ENCODE measurements at places on chromosomes 1 and 21.

DNA sequence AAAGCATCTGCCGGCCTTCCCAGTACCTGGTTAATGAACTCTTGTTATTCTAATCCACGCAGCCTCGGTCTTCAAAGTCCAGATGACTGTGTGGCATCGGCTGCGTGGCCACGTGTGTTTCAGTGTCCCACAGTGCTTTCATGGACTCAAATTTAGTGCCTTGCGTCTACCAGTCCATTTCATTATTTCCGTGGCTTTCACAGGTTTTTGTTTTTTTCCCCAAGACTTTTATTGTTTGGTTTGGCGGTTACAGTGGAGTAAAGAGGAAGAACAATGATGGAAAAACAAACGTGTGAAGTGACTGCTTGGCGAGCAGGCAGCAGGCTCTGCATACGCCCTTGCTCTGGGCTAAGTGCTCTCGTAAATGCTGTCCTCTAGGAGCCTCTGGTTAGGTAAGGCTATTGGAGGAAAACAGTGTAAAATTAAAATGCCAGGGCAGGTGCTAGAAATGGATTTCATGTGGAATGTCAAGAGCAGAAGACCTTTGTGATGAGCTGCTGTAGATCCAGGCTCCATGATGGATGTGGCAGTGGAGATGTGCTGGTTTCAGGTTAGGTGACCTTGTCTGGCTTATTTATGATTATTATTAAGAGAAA is 536.3 kb downstream of the KIF26B start:
- DNase-seq = no peak

DNA sequence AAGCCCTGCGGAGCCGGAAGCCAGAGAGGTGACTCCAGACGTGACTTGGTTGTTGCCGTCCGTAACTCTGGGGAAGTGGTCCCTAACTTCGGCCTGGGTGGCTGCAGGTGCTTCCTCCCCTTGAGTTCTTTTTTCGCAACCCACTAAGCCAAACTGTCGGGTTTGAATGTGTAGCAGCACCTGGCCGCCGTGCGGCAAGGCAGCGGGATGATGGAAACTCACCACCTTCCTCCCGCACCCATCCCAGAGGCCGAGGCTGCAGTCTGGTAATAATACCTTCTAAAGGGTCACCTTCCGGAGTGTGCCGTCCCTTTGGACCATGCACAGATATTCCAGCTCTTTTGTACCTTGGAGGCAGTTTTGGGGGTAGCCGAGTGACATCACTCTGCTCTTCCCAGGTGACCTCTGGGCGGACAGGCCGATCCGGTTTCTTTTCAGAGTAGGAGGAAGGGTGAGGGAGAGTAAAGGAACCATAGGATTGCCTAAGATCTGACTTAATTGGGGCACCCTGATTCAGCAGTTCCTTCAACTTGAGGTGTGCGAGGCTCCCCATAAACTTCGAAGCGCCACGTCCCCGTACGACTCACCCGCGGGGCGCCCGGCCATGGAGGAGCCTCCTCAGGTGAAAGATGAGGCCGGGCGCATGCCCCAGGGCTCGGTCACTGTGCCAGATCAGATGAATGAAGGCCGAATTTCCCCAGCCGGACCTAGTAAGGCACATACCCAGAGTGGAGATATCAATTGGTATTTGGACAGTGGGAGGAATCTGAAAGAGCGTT is 1.0 kb downstream of the KCNK1 start:
- DNase-seq = no peak

GRCh38 chr21:37837381-37837780 is 78.9 kb downstream of the KCNJ6 start:
- no peak for DNase-seq

GRCh38 chr1:119373465-119373864 is 4.9 kb downstream of the HAO2 start:
- DNase-seq = no peak

DNA sequence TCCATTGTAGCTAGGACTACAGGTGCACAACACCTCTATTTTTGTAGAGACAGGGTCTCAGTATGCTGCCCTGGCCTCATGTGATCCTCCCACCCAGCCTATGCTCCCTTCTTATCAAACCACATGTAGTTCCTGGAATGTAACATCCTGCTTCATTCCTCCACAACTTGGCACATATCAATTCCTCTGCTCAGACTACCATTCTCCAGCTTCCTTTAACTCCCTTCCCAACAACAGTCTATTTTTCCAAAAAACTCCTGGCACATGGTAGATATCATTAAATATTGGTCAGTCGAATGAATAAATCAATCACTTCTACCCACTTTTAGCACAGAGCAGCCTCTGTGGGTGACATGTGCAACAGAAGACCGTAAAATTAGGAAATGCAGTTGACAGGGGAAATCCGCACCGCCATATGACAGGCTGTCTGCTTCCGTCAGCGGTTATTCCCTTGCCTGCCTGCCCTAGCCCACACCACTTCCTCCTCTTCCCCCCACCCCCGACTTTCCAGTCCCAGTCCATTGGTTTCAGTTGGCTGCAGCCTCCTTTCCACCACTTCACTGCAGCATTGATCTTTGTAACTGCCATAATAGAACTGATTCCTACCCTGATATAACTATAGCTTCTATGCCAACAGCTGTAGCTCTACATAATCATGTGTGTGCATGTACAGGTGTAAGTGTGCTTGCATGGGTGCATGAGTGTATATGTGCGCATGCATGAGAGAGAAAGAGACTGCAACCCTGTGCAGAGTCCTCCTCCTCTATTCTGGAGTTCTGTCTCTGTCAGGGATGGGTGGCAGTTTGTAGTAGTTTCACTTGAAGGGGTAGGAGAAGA is 6.8 kb upstream of the AKR1A1 start:
- no peak for DNase-seq

GRCh38 chr21:30874526-30874925 is 6.9 kb downstream of the KRTAP11-1 start:
- no peak for DNase-seq

DNA sequence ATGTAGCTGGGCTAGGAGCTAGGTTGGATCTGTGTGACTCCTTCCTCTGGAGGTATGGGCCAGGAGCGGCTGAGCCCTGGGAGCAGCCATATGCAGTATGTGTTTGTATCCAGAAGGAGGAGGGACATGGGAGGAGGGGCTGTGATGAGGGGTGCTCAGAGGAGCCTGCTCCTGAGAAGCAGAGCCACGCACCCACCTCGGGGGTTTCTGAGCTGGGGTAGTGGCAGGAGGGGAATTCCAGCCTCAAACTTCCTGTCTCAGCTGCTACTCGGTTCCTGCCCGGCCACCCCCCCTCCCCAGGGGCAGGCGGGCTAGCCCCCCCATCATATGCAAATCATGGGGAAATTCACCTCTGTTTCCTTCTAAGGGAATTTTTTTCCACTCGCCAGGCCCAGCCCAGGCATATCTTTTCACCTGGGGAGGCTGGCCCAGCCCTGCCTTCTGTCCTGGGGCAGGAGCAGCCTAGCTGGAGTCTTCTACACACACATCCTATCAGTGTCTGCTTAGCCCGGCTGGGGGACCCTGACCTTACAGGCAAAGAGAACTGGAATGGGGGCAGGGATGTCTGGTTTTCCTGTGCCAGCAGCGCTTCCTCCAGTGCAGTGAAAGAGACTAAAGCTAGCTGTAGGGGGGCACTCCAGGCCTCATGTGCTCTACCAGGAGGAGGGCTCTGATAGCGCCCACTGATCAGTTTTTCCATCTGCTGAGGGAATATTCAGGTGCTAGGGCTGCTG is 3.0 kb downstream of the ZC3H12A start:
- peak; percentile 32 for DNase-seq

DNA sequence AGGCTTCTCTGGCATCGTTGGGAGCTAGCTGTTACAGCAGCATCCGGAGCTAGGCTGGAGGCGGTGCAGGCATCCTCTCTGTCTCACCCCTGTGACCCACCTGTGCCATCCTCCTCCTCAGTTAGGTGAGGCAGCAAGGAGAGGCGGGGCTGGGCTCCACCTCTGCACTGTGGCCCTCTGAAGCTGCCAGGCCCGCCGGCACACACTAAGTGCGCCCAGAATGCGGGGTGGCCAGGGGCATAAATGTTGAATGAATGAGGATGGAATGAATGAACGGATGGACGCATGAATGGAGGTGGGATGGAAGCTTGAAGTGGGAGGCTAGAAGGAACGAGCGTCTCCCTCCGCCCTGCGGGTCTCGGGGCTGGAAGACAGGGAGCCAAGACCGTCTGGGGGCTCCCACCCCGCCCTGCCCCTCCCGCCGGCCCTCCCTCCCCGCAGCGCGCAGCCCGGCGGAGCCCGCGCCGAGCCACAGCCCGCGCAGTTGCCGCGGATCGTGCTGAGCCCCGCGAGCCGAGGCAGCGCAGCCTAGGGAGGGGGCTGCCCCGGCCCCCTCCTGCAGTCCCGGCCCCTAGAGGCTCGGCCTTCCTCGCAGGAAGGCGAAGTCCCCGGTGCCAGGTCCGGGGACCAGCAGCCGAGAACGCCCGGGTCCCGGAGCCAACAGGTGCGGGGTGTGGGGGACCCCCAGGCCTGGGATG is at the start of gene HCRTR1:
Gene HCRTR1, plus strand, starts transcription at position 472 of the 698 bp plus-strand sequence. CDS start 1,504 bp downstream, outside the sequence.
- no peak for DNase-seq

- DNase-seq = peak; percentile 95
These were observed at the start of gene ZNF684 for GRCh38 chr1:40531381-40532061. TSS of gene ZNF684 (plus strand) at chr1:40531637. CDS start at chr1:40533167, 1,530 bp downstream.

DNA sequence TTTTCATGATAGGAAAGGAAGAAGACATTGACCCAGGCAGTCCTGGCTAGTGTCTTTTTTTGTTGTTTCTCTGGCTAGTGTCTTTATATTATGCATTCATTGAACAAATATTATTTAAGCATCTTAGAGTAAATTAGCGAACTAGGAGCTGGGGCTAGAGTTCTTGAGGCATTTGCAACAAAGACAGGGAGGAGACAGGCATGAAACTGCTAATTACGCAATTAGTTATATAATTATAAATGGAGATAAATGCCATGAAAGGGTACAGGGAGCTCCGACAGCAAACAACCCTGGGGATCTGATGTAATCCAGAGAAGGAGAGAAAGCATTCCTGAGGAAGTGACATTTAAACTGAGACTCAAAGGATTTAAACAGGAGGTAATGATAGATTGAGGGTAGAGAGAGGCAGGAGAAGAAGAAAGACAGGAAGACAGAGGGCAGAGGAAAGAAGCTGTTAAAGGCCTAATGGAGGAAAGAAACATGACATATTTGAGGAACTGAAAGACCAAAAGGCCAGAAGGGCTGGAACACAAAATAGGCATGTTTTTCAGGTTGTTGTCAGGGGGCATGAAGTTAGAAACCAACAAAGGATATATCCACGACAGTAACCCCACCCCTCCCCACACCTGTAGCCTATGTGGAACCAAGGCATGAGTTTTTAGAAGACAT is 99.5 kb upstream of the GJB5 start:
- DNase-seq = no peak

DNA sequence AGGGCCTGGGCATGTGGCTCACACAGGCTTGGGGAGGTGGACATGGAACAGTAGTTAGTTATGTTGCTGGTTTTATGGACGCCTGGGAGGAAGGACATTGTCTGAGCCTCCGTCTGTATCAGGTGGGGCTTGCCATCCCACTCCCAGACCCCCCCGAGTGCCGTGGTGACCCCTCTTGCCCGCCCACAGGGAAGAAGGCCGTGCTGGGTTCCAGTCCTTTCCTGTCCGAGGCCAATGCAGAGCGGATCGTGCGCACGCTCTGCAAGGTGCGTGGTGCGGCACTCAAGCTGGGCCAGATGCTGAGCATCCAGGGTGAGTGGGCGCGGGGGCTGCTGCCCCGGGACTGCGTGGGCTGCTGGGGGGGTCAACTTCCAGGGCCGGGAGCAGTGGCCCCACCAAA is 41.7 kb downstream of the COQ8A start:
- DNase-seq = no peak

DNA sequence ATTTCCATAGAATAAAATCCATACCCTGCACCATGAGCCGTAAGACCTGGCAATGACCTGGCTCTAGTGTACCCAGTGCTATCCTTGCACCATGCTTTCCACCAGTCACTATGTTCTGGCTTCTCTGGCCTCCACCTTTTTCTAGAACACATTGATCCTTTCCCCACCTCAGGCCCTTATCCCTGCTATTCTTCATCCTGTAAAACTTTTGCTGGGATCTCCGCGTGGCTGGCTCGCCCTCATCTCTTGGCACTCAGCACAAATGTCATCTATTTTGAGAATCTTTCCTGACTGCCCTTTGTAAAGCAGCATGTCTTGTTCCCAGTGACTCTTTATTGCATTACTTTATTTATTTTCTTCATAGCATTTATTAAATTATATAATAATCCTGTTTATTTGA is 169.8 kb upstream of the B3GALT2 start:
- no peak for DNase-seq

GRCh38 chr1:218636548-218636947 is 291.4 kb downstream of the TGFB2 start:
- DNase-seq = no peak
